IPS-NIHi11 (cell line): ENCODE measurements at places on chromosomes 6 and 20.

- no peak for DNase-seq
These were observed 142.1 kb downstream of the DTNBP1 start for GRCh38 chr6:15520626-15521203.

DNA sequence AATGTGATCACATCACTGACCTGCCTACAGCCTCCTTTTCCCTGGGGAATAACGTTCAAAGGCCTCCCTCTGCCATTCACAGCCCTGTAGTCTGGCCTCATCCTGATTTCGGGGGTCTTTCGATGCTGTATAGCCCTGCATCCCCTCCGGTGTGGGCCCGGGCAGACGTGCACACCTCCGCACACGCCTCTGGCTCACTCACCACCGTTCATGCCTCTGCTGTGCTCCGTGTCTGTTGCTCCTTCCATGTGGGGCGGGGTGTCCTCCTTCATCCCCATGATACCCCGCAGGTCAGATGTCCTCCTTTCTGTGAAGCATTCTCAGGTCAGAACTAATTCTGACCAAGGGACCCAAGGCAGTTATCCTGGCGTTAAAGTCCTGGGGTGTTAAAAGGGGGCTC lies 13.8 kb upstream of the RBM38 start:
- DNase-seq, result no peak

- DNase-seq, result no peak
These were observed 191.3 kb downstream of the ESR1 start for GRCh38 chr6:151998784-151999183.

DNA sequence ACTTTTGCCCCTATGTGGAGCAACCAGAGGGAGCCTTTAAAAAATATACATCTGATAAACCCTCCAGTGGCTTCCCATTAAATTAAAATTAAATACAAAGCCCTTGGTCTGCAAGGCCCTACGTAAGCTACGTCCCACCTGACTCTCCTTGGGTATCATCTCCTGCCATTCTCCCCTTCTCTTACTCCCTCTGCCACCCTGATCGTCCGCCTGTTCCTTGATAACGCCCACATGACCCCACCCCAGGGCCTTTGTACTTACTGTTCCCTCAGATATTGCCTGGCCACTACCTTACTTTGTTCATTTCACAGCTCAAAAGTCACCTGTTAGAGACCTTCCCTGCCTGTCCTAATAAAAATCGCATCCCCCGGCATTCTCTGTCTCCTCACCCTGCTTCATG lies 5.4 kb upstream of the NFATC2 start:
- no peak for DNase-seq

GRCh38 chr6:161295784-161296183 lies 21.9 kb upstream of the AGPAT4 start:
- DNase-seq, result no peak
